Activated naive CD4-positive, alpha-beta T cell (primary cell): ENCODE measurements at places on chromosomes 2 and 18.

DNA sequence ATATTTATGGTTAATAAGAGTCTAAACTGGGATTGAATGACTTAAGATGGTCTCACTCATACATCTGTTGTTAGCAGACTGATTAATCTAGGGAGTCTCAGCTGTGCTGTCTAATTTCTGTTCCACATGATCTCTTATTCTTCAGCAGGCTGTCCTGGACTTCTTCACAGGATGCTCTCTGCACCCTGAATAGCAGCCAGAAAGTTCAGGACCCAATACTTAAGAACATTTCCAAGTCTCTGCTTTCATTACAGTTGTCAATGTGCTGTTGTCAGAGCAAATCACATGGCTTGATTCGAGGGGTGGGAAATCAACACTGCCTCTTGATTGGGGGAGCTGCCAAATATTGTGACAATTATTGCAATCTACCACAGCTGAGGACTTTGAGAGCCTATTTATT lies 627.1 kb upstream of the SLC8A1 start:
- DNase-seq = no peak

GRCh38 chr18:45730832-45731575 lies 7.0 kb downstream of the SLC14A1 start:
- no peak for DNase-seq

GRCh38 chr2:14642499-14642898 lies 10.0 kb downstream of the LRATD1 start:
- no peak for DNase-seq

GRCh38 chr2:231182513-231182899 lies 15.9 kb upstream of the ARMC9 start:
- no peak for DNase-seq

GRCh38 chr2:219684721-219685689 lies 57.6 kb downstream of the SLC4A3 start:
- no peak for DNase-seq

DNA sequence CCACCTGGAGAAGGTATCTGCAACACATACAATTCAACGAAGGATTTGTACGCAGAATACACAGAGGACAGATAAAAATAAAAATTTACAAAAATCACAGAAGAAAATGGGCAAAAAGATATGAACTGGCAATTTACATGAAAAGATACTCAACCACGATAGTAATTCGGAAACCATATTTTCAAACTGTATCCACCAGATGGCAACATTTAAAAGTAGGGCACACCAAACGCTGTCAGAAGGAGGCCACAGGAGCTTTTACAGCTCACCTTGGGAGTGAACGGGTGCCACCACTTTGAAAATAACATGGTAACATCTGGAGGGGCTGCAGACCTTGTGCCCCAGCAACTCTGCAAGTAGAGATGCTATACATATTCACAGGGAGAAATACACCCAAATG lies 9.8 kb downstream of the KIF1A start:
- no peak for DNase-seq

- DNase-seq = no peak
These were observed 20.2 kb downstream of the FAM124B start for GRCh38 chr2:224381521-224382279.

DNA sequence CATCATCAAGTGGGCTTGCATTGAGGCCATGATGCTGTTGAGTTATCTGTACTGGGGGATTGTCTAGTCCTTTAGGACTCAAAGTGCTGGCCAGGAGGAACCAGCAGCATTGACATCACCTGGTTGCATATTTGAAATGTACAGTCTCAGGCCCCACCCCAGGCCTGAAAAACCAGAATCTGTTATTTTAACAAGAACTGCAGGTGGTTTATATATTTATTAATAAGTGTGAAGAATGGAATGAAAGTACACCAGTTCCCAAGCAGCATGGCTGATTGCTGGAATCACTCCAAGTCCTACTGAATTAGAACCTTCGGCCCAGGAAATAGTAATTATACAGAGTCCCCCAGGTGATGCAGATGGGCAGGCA lies 2.8 kb downstream of the IL1F10 start:
- no peak for DNase-seq

DNA sequence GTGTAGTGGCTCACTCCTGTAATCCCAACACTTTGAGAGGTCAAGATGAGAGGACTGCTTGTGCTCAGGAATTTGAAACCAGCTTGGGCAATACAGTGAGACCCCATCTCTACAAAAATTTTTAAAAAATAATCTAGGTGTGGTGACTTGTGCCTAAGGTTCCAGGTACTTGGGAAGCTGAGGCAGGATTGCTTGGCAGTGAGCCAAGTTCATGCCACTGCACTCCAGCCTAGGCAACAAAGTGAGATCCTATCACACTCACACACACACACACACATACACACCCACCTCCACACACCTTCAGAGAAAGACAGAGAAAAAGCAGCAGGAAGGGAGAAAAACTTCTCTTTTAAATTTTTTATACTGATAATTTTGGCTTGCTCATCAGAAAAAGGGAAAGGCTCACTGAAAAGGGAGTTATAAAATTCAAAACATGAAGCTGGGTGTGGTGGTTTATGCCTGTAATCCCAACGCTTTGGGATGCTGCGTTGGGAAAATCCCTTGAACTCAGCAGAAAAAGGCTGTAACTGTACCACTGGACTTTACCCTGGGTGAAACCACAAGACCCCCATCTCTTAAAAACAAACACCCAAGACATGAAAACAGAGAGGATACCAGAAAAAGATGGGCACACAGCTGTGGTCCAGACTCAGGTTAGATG lies 25.7 kb downstream of the FAM168B start:
- no peak for DNase-seq

- no peak for DNase-seq
These were observed 116.4 kb downstream of the CCDC141 start for GRCh38 chr2:178933493-178933892.

- peak; percentile 45 for DNase-seq
These were observed 22.2 kb downstream of the FAP start for GRCh38 chr2:162221064-162221463.

DNA sequence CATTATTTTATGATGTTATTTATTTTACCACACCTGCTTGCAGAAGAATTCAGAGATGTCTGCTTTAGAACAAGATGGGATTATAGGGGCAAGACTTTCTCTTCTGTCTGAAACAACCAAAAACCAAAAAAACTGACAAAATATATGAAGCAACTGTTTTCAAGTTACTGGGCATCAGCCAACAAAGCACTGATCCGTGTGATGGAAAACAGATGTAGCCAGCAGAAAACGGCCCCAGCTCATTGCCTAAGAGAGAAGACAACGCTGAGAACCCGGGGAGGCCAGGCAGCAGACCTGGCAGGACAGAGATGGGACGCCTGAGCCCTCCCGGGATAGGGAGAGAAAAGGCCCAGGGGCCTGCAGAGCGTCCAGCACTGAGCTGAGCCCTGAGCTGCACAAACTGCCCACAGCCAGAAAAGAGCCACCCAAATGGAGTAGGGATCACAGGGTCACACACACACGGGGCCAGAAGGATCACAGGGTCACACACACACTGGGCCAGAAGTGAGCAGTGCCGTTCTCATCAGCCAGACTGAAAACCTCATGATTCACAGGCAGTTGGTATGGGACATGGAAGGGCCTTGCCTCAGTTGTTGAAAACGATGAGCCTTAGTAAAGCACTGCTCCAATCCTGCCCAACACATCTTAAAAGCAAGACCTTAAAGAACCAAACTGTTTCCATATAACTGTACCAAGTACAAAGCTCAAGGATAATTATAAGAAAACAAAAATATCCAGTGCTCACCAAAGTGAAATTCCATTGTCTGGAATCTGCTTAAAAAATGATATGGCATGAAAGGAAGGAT lies 12.1 kb downstream of the PXDN start:
- no peak for DNase-seq

DNA sequence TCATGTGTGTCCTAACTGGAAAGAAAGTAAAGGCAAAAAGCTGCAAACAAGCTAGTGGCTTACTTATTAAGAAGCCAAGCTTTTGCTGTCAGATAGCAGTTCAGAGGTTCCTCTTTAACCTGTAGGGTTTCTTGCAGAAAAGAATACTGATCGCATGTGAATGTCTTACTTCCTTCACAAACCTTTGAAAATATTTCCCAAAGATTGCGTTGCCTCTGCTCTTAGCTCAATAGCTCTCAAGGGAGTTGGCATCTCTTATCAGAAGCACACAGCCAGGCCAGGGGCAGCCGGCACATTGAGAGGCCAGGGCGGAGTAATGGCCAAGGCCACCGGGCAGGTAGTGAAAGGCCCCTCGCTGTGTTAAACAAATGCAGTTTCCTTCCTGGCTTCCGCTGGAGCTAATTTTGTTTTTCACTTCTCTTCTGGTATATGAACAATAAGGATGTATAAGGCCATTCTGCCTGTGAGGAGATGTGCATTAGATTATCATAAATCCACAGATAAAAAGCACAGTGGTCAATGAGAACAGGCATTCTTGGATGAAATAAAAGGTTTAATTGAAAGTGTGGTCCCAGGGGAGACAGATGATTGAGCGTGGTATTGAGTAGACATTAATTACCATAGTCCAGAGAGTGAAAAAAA lies 542.4 kb upstream of the NRP2 start:
- DNase-seq = no peak

DNA sequence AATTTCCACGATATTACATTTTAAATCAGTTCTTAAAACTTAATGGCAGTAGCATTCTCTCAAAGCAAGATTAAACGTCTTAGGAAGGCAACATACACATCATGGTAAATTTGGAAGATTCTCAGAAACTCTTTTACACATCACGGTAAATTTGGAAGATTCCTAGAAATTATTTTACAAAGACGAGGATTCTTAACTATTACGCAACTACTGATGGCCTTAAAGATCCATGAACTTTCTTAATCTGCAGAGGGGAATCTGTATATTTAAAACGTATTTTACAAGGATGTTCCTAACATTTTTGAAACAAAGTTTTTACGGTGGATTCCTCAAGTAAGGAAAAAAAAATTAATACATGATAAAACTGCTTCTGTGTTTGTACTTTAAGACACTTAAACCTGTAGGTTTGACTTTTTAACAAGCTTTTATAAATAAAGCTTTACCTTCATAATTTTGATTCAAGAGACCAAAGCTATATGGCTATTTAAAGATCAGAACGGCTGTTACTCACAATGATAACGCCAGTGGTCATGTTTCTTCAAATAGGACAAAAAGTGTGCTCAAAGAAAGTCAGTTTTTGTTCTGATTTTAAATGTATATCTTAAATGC lies 1.7 kb downstream of the ATF2 start:
- DNase-seq = no peak

DNA sequence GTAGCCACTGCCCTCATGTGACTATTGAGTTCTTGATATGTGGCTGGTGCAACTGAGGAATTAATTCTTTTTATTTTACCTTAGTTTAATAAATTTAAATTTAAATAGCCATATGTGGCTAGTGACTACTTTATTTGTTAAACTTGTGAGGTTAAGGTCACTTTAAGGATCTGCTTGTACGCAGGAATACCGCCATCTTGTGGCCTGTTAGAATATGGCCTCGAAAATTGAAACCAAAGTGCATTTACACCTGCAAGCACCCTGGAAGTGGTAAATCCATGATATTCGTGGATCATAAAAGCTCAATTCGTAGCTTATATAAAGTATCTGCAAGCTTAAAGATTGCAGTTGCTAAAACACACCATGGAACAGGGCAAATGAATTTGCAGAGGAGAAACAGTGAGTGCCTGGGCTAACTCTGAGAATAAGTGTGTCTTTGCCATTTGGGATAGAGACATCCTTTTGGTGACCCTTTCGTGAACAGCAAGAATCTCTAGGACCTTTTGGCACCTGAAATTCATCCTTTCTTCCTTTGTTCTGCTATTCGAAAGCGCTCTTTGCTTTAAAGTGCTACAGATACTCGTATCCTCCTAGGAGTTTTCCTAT lies 59.9 kb upstream of the REG3A start:
- no peak for DNase-seq

- DNase-seq = no peak
These were observed 201.7 kb downstream of the BCL11A start for GRCh38 chr2:60351802-60352201.

DNA sequence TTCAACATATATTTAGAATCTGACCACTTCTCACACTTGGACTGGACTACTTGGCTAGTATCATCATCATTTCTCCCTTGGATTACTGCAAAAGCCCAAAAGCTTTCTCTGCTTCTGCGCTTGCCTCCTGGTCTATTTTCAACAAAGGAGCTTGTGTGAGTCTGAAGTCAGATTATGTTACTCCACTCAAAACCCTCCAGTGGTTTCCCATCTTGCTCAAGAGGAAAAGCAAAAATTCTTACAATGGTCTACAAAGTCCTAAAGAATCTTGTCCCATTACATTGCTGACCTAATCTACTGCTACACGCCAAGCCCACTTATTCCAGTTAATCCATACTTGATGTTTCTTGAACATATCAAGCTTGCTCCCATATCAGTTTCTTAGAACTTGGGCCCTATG lies 9.6 kb downstream of the PREPL start:
- DNase-seq = no peak

DNA sequence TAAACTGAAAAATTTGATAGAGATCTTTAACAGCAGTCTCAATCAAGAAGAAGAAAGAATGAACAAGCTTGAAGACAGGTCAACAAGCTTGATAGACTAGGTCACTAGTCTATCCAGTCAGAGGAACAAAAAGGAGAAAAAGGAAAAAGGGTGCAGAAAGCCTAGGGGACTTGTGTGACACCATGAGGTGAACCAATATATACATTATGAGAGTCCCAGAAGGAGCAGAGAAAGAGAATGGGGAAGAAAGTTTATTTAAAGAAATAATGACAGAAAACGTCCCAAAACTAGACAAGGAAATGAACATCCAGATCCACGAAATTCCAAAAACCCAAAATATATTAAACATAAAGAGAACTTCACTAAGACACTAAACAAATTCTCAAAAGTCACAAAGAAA lies 84.5 kb downstream of the VAPA start:
- DNase-seq = no peak

- no peak for DNase-seq
These were observed 43.7 kb downstream of the PTPN2 start for GRCh38 chr18:12840382-12840781.

DNA sequence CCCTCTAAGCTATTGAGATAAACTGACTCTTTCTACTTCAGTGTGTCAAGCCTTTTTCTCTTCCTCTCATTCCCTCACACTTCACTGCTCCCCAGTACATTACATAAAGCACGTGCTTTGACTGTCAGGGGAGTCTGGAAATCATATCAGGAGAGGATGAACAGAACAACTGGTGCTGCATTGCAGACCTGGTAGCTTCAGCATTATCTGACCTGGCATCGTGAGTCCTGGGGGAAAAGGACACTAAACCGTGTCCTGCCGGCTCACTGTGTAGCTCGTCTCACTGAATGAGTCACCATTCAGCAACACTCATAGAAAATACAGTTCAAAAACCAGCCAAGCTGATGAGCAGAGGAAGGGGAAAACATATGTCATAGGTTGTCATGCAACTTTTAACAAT lies 108.5 kb upstream of the UNC80 start:
- DNase-seq = no peak

DNA sequence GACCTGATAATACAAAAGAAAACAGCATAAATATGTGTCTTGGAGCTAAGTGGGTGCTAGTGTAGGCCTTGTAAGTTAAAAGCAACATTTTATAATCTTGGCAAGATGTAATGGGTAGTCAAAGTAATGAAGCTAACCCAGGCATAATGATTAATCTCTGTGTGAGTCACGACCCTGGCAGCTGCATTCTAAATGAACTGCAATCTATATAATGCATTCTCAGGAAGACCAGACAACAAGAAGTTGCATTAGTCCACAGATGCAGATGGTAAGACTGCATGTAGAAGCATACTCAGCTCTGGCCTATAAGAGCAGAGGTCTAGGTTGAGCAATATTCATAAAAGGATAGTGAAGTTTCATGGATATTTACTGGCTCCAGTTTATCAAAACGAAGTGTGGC lies 85.6 kb upstream of the ETAA1 start:
- no peak for DNase-seq
